ENCODE measurements at places on chromosomes 7 and 10.

DNA sequence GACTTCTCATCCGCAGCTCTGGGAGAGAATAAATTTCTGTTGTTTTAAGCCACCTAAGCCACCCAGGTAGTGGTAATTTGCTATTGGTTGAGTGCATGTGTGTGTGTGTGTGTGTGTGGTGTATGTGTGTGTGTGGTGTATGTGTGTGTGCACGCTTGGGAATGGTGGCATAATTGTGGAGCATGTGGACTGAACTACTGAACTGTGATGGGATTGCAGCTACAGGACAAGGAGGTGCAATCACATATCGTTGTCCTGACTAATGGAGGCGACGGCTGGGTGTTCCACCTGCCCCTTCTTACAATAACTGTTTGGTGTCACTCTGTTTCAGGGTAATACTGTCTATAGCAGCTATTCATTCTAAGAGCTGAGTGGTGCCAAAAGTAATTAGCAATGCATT is 448.7 kb upstream of the PFKP start:
- DNase-seq: no peak

DNA sequence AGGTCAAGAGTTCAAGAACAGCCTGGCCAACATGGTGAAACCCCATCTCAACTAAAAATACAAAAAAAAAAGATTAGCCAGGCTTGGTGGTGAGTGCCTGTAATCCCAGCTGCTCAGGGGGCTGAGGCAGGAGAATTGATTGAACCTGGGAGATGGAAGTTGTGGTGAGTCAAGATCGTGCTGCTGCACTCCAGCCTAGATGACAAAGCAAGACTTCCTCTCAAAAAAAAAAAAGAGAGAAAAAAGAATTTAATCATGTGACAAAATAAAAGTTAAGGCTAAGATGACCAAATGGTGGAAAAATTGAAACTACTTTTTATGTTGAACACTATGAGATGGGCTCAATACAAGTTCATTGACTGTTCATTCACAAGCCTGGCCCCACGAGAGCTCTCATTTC is 141.1 kb upstream of the WDR11 start:
- no peak for DNase-seq

- peak; percentile 80 for DNase-seq
Measured at GRCh38 chr7:93941945-93942344, 20.4 kb downstream of the GNG11 start.

- no peak for DNase-seq
Measured at GRCh38 chr7:121924269-121925186, 51.6 kb downstream of the PTPRZ1 start.

GRCh38 chr7:135317676-135318325 is 84.2 kb downstream of the STRA8 start:
- no peak for DNase-seq

- DNase-seq: no peak
Measured at GRCh38 chr10:22570733-22571430, 143.5 kb downstream of the PIP4K2A start.

GRCh38 chr7:111953611-111954010 is 252.6 kb downstream of the DOCK4 start:
- DNase-seq: no peak

DNA sequence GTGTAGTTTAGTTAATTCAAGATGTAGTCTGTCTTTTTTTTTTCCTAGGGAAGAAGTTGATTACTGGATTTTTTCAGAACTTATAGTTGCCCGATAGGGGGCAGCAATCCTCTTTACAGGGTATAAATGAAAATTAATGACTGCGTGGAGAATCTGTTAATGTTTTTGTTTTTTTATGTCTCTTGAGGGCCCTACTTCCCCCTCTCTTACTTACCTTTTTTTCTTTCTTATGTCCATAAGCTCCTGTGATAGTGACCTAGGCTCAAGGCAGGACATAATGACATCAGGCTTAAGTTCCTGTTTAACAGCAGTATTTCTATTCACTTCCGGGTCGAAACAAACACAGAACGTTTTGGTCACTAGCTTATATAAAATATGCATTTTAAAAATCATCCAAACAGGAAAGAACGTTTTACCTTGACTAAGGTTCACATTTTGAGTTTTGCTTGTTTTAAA is 18.8 kb downstream of the CDC123 start:
- peak; percentile 77 for DNase-seq

- no peak for DNase-seq
Measured at GRCh38 chr10:42754155-42755027, 28.2 kb upstream of the BMS1 start.

- DNase-seq: peak; percentile 83
Measured at GRCh38 chr7:28708033-28708951, 249.8 kb downstream of the TRIL start.

DNA sequence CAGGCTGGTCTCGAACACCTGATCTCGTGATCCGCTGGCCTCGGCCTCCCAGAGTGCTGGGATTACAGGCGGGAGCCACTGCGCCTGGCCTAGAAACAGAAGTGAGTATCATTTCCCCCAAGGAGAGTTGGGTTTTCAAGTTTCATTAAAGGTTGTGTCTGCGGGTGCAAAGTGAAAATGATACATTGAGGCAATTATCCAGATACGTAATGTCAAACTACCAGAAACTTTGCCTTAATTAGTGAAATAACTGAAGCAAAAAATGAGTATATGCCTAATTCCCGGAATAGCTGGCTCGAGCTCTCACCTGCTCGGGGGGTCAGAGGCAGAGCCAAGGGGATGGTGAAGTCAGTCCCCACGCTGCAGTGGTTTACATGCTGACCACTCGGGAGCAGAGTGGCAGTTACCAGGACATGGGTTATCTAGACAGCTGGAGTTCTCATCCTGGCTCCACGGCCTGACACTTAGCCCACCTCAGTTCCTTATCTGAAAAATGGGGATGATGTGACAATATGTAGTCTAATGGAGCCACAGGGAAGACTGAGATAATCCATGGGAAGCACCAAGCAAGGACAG is 25.5 kb downstream of the CHST15 start:
- DNase-seq: no peak

DNA sequence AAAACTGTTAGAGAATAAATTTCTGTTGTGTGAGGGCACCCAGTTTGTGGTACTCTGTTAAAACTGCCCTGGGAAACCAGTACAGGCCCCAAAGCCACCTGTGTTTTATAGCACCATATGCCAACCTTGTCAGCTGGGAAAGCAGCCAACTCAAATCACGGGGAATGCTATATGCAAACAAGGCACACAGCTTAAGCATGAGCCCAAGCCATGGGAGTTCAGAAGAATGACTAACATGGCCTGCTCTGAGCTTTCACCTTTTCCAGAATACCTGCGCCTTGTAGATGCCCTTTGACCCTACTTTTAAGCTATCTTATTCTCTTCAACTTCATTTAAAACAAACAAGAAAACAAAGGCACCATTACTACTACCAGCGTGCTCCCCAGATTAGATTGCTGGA is 5.5 kb upstream of the SLC25A13 start:
- DNase-seq: no peak

DNA sequence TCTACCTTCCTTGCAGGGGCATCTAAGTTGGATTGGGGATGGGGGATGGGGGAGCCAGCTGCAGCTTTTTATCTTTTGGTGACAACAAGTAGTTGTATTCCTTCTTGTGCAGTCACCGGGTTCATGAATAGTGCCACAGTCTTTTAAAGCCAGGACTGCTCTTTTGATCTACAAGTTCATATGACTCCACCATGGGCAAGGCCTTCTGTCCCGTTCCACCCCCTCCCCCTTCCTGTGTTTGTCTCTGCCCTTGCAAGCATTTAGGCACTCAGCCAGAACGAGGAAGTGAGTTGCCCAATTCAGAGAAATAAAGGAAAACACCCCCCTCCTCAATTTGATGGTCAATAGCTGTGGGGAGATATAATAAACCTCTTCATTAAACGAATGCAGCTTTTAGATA is 44.8 kb upstream of the EGR2 start:
- DNase-seq: no peak

GRCh38 chr7:7416031-7416858 is 119.4 kb downstream of the COL28A1 start:
- peak; percentile 16 for DNase-seq
